ENCODE measurements at places on chromosomes 2 and 18. TPM values are rescaled to one million over a fixed set of nuclear protein-coding genes. Genes with fewer than 3 reads are reported as not detected.

The LINC00305 gene
- total RNA-seq, result not detected

The SERTAD2 gene
- total RNA-seq, result 24.6 TPM

The CGREF1 gene
- total RNA-seq, result 6.8 TPM

DNA sequence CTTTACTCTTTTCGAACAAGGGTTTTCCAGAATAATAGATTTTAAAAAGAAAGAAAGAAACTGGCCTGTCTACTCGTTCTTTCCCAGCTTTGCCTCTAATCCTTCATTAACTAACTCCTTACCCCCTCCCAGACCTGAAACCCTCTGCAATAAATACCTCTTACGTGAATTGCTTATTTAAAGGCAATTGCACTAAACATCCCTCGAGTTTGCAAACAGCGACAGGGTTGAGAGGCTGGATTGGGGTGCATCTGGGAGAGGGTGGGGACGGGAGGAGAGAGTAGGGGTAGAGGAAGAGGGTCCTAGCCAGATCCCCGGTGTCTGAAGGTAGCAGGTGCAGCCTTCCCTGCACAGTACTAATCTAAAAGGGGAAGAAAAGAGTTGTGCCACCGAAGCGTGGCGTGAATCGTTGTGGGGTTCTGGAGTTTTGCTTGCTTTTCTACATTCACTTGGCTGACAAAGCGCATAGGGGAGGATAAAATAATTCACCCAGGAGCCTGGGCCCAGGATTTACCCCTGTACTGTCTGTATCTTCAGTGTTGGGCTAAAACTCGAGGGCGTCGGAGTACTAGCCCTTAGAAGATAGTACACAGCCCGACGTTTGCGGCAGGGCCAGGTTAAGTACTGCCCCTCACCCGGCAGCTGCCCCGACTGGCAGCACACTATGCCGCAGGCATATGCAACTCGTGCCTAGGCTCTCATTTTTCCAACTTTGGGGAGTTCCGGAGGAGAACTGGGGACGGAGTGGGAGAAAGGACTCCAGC, 1.9 kb upstream of the NEUROD1 start:
- DNase-seq, result peak; percentile 58
- H3K27me3 ChIP-seq, result peaks cover 94% of the 10 kb centered on the region
- no peak overlapping the region for H3K4me3 ChIP-seq
- H3K27ac ChIP-seq, result no peak overlapping the region

DNA sequence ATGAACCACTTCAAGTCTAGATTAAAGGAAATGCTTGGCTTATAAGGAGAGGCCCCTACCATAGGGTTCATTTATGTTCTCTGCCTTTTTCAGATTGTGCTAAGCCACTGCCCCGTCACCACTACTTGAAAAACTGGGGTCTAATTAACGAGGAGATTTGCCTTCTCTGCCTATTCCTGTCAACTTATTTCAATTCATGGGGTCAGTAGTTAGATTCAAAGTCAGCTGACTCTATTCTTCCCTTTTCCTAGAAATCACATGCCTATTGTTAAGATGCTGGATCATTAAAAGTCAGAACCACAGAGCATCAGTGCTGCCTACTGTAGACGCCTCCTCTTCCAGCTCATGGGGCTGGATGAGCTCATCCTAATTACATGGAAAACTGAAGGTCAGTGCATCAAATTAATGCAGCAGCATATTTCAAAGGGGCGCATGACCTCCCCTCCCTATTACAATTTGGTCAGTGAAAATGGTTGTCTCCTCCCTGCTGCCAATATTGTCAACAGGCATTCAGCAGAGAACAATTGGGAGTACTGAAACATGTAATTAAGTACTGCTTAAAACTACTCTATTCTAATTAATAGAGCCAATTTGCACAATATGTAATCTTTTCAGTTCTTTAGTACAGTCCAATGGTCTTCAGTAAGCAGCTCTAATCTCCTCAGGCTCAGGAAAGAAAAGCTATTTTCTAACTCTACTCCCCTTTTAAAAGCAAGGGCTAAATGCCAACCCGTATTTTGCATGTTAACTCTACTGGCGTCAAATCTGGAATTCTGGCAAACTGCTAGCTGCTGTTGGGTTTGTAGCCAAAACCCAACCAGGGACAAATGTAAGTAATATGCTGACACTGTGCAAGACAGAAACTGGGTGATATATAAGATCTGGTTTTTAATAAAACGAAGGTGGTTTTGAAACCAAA, 117.4 kb upstream of the ITGB6 start:
- no peak overlapping the region for H3K4me3 ChIP-seq
- H3K27me3 ChIP-seq, result no peaks in the 10 kb centered on the region
- peaks cover 27% of the 10 kb centered on the region for H3K4me1 ChIP-seq
- peak; percentile 21 for DNase-seq

Measured in osteoblast (primary cell).